ENCODE measurements at places on chromosomes 16 and 17.

- no peak for DNase-seq
Observed at GRCh38 chr17:72205357-72205756, 84.5 kb downstream of the SOX9 start.

DNA sequence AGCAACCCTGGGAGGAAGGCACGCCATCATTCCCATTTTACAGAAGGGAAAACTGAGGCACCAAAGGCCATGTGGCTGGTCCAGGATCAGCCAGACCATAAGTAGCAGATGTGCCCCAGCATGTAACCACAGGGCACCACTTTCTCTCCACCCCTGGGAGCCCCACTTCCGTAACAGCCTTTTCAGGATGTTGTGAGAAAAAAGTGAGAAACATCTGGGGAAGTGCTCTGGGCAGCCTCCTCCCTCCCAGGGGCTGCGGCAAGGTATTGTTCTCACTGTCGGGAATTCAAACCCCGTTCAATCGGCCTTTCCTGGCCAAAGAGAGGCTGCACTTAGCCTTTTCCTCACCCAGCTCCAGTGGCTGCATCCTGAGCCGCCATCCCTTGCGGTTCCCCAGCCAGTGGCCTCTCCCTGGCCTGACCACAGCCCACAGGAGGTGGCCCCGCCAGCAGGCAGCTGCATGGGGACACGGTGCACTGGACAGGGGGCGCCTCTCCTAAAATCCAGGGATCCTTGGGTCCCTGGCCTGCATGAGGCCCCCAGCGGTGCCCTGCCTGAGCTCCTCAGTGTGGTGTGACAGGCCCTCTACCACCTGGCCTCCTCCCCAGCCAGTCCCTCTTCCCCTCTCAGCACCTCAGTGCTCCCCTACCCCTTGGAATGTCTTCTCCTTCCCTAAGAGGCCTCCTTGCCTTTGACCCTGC lies 5.7 kb upstream of the CDH5 start:
- DNase-seq: no peak

DNA sequence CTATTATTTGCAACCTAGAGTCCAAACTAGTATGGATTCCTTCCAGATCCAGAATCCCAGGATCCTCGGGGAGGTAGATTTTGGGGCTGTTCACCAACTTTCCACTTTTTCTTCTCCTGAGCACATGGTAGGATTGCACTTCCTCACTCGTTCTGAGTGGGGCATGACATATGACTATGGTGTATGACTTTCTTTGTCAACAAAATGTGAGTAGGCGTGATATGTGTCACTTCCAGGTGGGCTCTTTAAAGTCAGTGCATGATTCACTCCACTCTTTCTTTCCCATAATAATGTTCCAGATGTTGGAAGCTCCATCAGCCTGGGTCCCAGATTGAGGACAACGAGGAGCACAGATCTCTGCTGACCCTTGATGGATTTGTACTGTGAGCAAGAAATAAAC lies 21.5 kb downstream of the IRX5 start:
- no peak for DNase-seq

GRCh38 chr17:13698832-13699231 lies 97.1 kb upstream of the HS3ST3A1 start:
- DNase-seq: no peak

- DNase-seq: no peak
Observed at GRCh38 chr16:67649494-67649931, 4.6 kb downstream of the CARMIL2 start.

- no peak for DNase-seq
Observed at GRCh38 chr17:21095735-21096134, 31.0 kb upstream of the DHRS7B start.

- DNase-seq: no peak
Observed at GRCh38 chr17:82627405-82627804, 20.8 kb downstream of the WDR45B start.

- no peak for DNase-seq
Observed at GRCh38 chr17:9050801-9051401, 29.6 kb downstream of the NTN1 start.

DNA sequence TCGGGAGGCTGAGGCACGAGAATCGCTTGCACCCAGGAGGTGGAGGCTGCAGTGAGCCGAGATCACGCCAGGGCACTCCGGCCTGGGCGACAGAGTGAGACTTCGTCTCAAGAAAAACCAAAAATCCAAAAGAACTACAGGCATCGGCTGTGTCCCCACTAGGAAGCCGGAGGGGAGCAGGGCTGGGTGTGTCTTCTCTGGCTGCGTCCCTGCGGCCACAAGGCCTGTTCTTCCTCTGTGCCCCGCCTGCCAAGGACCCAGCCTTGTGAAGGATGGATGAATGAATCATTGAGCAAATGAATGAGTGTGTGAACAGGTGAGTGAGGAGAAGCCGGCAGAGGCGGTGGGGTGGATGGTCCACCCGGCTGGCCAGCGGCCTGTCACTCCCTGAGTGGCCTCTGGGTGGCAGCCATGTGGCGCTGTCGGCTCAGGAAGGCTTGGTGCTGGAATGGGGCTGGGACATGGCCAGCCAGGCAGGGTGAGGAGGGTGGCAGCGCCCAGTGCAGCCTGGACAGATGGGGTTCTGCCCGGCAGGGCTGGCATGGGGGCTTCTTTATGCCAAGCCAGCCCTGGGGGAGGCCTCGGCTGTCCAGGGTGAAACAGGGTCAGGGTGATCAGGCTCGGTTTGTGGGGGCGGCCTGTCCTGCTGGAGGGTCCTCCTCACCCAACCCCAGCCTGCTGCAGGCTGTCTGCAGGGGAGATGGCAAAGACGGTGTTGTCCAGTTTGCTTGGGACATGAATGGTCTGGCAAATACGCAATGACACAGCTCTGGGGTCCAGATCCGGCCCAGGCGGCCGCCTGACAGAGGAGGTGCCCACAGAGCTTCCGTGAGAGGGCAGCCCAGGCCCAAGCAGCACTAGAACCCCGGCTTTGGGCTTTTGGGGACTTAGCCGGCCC lies 21.7 kb downstream of the SLC25A10 start:
- peak; percentile 80 for DNase-seq

GRCh38 chr17:81274471-81274855 lies 20.6 kb downstream of the SLC38A10 start:
- DNase-seq: no peak

DNA sequence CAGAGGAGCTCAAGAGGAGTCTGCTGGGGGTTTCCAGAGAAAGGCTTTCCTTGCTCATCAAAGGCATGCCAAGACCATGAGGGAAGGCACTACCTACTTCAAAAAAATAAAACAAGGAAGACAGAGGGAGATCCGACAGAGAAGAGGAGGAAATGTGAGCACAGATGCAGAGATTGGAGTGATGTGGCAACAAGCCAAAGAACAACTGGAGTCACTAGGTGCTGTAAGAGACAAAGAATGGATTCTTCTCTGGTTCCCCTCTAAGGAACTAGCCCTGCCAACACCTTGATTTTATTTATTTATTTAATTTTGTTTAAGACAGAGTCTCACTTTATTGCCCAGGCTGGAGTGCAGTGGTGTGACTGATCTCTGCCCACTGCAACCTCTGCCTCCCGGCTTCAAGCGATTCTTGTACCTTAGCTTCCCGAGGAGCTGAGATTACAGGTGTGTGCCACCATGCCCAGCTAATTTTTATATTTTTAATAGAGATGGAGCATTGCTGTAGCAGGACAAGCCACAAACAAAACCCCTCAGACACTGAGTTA lies 13.8 kb upstream of the ACSF2 start:
- DNase-seq: no peak

DNA sequence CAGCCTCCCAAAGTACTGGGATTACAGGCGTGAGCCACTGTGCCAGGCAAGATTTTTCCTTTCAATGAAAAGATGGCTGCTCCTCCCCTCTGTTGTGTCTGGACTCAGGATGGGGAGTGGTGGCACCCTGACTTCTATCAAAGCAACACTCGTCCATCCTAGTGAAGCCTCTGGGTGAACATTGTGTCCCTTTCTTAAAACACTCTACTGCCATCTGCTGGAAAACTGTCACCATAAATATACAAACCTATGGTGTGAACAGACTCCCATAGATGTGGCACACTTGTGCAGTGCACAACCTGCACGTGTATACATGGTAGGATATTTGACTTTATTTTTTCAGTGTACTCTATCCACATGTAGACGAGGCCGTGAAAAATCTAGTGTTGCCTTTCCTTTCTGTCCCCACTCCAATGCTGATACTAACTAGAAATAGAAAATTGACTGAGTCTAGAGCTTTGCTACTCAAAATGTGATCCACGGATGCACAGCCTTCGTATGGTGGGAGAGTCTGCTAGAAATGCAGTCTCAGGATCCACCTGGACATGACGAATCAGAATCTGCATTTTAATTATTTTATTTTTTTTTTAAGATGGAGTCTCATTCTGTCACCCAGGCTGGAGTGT lies 55.9 kb upstream of the PLCG2 start:
- no peak for DNase-seq

DNA sequence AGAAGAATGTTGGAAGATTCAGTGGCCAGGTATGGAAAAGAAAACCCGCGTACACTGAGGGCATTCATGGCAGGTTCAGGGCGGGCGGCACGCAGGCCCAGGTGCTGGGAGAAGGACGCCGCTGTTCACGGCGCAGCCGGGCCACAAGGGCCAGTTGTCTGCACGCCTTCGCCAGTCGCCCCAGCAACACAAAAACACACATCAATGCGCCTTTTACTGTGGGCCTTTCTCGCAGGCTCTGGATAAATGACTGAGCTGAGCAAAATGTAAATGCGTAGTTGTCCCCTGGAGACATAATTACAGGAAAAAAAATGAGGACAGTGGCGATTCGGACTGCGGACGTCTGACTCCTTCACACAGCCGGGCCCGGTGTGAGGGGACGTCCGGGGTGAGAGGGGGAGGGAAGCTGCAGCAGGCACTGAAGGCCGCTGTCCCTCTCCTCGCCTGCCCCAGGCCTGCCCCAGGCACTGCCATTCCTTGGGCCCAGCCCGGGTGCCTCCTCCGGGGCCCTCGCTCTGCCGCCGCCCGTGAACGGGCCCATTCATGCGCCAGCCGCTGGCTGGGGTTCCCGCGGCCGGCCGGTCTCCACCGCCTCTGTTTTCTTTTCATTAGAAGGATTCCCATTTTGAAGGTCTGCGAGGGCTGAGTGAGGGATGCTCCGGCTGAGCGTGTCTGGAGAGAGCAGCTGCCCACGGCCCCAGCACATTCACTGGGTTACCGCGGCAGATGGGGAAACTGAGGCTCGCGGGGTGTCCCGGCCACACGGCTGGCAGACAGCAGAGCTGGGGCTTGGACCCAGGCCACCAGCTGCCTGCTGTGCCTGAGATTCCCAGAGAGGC lies 6.5 kb upstream of the ZNF469 start:
- DNase-seq: no peak

GRCh38 chr17:4476511-4477070 lies 22.1 kb upstream of the SPNS2 start:
- no peak for DNase-seq

GRCh38 chr16:31177136-31177535 lies 2.8 kb upstream of the FUS start:
- DNase-seq: no peak

DNA sequence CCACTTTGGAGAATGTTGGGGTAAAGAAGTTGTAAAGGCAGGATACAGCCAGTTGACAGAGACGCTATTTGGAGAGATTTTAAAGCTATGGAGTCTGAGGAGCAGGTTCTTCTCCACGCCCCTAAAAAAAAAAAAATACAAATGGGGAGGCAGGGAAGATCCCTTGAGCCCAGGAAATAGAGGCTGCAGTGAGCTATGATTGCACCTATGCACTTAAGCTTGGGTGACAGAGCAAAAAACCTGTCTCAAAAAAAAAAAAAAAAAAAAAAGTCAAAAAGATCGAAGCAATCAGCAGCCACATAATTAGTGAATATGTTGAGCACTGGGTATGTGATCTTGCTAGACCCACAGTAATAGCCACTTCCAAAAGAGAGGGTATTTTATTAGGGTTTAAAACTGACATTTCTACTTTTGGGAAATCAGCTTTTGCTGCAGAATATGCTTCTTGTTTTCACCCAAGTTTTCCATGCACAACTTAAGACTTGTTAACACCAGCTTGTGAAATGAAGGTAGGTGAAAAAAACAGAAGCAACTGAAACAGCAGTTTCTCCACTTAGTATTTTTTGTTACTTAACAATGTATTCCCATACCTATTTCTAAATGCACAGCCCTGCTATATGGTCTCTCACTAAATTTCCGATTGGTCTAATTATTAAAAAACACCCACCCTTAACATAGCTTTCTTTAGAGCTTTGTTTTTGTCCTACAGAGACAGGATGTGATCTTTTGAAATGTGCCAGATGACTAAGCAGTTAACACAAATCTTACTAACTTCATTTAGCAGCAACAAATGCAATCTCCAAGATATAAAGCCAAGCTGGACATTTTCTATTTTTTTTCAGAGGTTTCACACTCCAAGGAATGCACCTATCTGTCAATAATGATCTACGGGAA lies 2.5 kb upstream of the ARL6IP1 start:
- no peak for DNase-seq

GRCh38 chr17:64016231-64016784 lies 4.1 kb downstream of the ICAM2 start:
- DNase-seq: no peak

- DNase-seq: no peak
Observed at GRCh38 chr16:85759136-85759535, 8.2 kb upstream of the C16orf74 start.

DNA sequence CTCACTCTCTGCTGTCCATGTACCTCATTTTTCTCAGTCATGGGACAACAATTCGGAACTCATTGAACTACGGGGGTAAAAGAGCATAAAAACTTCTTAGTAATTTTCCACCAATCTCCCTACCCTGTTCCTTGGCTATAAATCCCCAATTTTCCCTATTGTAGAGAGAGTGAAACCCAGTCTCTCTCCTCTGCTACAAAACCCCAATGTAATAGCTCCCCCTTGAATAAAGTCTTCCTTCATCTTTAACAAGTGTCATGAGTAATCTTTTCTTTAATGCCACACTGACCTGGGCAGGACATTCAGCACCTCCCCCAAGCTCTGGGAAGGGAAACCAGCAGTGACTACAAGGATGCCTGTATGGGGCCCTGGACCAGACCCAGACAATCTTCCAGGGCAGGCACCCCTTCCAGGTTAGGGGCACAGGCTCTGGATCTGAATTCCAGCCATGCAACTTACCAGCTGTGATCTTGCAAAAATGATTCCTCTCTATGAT lies 10.2 kb upstream of the EIF1 start:
- DNase-seq: no peak

- no peak for DNase-seq
Observed at GRCh38 chr16:3745751-3746355, 28.5 kb upstream of the TRAP1 start.

DNA sequence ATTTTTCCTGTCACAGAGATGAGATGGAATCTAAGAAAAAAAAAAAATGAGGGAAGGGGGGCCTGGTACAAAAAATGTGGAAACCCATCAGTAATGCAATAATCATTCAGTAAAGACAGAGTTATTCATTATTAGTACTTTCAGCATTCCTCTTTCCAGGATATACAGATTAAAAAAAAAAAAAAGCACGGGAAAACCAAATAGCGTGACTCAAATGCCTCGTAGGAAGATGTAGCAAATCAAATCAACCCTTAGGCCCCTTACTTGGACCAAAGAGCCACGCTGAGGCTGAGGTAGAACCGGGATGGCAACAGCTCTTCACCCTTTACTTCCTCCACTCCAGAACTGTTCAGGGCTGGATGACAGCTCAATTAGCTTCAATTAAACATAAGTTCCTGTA lies 52.5 kb downstream of the SMG6 start:
- no peak for DNase-seq

GRCh38 chr16:54331241-54332002 lies 44.8 kb upstream of the IRX3 start:
- no peak for DNase-seq
